Kidney capillary endothelial cell (primary cell): ENCODE measurements at places on chromosomes 7 and 10.

- DNase-seq, result no peak
Observed at GRCh38 chr7:918441-919113, 35.9 kb downstream of the ADAP1 start.

DNA sequence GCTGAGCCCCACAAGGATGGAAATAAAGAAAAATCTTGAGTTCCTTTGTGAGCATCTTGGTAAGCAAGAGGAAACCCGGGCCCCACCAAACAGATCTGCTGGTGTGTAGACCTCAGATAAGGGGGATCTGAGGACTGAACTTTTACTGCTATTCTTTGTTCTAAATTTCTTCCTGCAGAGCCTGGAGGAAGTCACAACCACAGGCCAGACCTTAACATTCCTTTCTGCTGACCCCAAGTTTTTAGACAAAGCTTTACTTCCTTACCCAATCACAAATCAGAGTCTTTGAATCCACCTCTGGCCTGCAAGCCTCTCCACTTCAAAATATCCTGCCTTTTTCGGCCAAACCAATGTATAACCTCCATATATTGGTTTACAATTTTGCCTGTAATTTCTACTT lies 352.6 kb upstream of the AUTS2 start:
- DNase-seq, result no peak

DNA sequence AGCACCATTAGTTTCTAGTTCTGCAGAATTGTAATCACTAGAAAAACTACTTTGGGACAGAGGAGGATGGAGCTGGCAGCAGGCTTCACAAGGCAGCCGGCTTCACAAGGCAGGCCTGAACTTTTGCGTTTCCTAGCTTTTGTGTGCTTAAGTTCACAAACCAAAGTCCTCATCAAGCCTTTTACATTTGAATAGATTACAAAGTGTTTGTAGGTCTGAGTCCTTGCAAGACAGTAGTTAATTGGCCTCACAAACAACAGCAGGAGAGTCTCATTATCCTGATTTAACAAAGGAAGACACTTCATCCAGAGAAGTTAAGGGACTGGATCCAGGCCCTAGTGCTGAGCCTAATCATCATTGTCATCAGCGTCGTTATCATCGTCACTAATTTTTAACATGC lies 147.8 kb upstream of the AUTS2 start:
- no peak for DNase-seq

- peak; percentile 56 for DNase-seq
Observed at GRCh38 chr7:129332254-129333035, 101.8 kb upstream of the STRIP2 start.

- no peak for DNase-seq
Observed at GRCh38 chr7:13882051-13882450, 107.4 kb downstream of the ETV1 start.

GRCh38 chr10:28637346-28637745 lies 40.0 kb upstream of the BAMBI start:
- DNase-seq, result no peak
